Right lobe of liver (tissue), 6 donors: ENCODE measurements at places on chromosomes 4 and X. TPM values are rescaled to one million over a fixed set of nuclear protein-coding genes. Genes with fewer than 3 reads are reported as not detected.

Gene ARMCX1
- total RNA-seq: 1.6 TPM

- no peak for DNase-seq
Observed at GRCh38 chrX:121571333-121571732, 523.9 kb downstream of the GLUD2 start.

DNA sequence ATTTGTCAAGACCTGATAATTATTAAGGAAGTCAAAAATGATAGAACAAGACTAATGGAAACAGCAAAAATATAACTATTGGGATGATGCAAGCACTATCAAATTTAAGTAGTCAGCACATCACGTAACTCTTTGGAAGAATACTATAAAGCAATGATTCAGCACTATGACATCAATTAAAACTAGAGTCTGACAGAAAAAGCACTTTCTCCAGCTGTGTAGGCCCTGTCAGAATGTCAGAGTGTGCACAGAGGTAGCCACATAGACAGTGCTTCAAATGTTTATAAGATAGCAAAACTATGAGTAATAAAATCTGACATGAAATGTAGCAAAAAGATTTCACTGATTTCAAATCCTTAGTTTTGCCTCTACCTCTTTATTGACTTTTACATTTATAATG is 1226.6 kb upstream of the ADGRL3 start:
- no peak for DNase-seq

GRCh38 chr4:81499840-81500239 is 28.1 kb upstream of the RASGEF1B start:
- no peak for DNase-seq

GRCh38 chr4:38804654-38805295 is at the start of gene TLR1:
TLR1 (minus strand) TSS chr4:38804791; CDS start chr4:38798831, 5,960 bp downstream.
- no peak for DNase-seq

Gene DDX60
- 8.2 TPM for total RNA-seq

DNA sequence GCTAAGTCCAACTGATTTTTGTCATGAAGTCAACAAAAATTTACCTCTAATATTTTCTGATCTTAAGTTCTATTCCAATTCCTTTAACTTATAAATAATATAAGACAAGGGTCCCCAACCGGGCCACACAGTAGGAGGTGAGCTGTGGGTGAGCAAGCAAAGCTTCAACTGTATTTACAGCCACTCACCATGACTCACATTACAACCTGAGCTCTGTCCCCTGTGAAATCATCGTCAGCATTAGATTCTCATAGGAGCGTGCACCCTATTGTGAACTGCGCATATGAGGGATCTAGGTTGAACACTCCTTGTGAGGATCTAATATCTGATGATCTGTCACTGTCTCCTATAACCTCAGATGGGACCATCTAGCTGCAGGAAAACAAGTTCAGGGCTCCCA is 227.4 kb downstream of the MAPK10 start:
- DNase-seq: no peak

- DNase-seq: no peak
Observed at GRCh38 chrX:95911062-95911461, 773.6 kb upstream of the DIAPH2 start.

Gene HERC5
- total RNA-seq: 1.5 TPM

Gene CACNA1F
- total RNA-seq: not detected

GRCh38 chr4:28966982-28967381 is 1753.2 kb upstream of the PCDH7 start:
- DNase-seq: no peak

Gene FGD1
- 0.87 TPM for total RNA-seq

Gene INTS6L
- 1.2 TPM for total RNA-seq

- no peak for DNase-seq
Observed at GRCh38 chrX:123424546-123424945, 240.5 kb downstream of the GRIA3 start.

Gene PABPC1L2A
- not detected for total RNA-seq

- no peak for DNase-seq
Observed at GRCh38 chr4:159284733-159285132, 181.9 kb downstream of the RAPGEF2 start.

GRCh38 chr4:48913346-48913745 is 6.8 kb upstream of the OCIAD2 start:
- DNase-seq: no peak

DNA sequence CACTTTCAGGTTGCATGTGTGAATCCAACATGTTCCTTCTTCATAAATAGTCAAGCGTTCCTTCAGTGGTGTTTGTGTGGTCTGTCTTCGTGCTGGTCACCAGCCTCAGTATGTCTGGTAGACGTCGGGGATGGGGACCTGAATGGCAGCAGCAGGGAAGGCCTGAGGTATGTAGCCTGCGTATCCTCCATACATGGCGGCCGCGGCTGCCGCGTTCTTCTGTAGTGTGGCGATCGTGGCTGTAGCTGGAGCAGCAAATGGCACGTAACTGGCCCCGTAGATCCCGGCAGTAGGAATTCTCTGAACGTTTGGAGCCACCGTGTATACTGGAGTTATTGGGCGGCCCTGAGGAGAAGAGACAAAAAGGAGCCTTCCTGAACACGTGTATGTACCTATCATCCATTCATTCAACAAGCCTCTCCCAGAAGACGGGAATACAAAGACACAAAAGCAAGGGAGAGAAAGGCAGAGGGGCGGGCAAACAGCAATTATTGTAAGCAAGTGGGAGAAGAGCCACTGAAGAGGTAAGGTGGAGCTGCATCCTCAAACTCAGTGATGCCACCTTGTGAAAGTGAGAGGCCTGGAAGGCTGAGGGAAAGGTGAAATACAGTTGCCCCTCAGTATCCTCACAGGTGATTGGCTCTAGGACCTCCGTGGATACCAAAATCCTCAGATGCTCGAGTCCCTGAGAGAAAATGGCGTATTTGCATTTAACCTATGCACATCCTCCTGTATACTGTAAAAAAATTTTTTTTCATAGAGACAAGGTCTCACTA is 90.9 kb downstream of the CHRNA9 start:
- DNase-seq: no peak

Gene SPIN2A
- 0.46 TPM for total RNA-seq

- no peak for DNase-seq
Observed at GRCh38 chr4:185282968-185283367, 73.6 kb downstream of the SNX25 start.

GRCh38 chr4:153535772-153536513 is 69.8 kb downstream of the TMEM131L start:
- DNase-seq: no peak

Gene ADH7
- total RNA-seq: 0.42 TPM

GRCh38 chr4:108829966-108830492 is 67.2 kb upstream of the ETNPPL start:
- DNase-seq: no peak

GRCh38 chrX:37776987-37777325 is 2.9 kb upstream of the CYBB start:
- no peak for DNase-seq

Gene ADH1A
- total RNA-seq: 72.1 TPM

Gene PPEF2
- not detected for total RNA-seq

GRCh38 chr4:4334798-4335520 is 44.9 kb downstream of the ZBTB49 start:
- DNase-seq: peak; percentile 77

DNA sequence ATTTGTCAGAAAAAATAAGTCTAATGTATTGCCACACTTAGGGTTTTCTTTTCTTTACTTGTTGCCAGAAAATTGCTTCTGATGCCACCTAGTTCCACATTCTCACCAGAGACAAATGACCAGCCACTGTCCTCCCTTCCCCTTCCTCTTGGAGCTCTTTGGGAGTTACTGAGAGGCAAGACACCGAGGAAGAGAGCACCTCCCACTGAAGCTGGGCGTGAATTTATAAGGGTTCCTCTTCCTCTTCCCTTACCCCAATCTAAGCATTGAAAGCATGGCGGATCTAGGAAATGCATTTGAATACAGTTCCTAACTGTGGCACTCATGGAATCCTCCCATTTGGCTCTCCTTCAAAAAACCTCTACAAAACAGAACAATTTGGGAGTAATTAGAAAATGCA is 30.0 kb downstream of the ANXA3 start:
- DNase-seq: no peak

GRCh38 chrX:122272011-122272410 is 912.1 kb upstream of the GRIA3 start:
- no peak for DNase-seq

Gene PITX2
- total RNA-seq: not detected

GRCh38 chrX:44003975-44004374 is 30.8 kb upstream of the NDP start:
- DNase-seq: no peak

GRCh38 chr4:1554876-1555265 is 129.2 kb downstream of the FAM53A start:
- DNase-seq: no peak

DNA sequence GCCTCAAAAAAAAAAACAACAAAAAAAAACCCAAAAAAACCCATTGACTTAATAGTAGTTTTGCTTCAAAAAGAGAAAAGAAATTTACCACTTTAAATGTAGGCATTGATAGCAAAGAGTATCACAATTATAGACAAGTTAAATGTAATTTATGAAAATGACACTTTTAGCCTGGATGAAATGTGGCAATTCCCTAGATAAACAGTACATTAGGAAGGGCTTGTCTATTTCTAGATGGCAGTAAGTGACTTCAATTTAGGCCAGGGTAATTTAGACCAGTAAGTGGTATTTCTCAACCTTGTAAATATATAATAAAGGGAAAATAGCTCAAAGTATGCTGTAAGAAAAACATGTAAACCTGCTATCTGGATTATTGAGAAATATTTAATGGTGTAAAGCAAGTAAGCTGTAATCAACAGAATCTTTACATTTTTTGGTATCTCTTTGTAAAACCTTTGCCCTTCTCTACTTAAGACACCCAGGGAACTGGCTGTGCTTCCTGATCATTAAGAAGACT is 103.7 kb upstream of the RAPGEF2 start:
- no peak for DNase-seq

- no peak for DNase-seq
Observed at GRCh38 chr4:150096625-150097024, 18.4 kb downstream of the DCLK2 start.

DNA sequence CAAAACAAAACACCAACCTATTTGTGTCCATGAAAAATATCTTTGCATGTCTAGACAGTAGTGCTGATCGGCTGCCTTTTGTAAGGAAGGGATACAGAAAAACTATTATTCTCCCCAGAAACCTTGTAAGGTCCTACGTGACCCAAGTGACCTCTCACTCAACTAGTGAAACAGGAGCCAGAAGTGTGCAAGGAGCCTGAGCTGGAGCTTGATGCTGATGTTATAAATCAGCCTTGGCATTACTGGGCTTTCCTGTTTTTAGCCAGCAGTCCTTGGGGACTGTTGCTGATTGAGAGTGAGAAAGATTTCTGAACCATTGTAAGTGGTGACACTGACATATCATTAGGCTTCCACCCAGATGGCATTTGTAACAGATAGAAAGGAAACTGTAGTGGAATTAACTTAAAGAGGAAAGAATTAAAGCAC is 100.8 kb upstream of the LIMCH1 start:
- no peak for DNase-seq

- no peak for DNase-seq
Observed at GRCh38 chr4:48342606-48342880, 1.2 kb downstream of the SLAIN2 start.
